ENCODE measurements at places on chromosomes 1 and 21.

- DNase-seq: no peak
These were observed 81.2 kb upstream of the F3 start for GRCh38 chr1:94622757-94623156.

- DNase-seq: no peak
These were observed 123.6 kb downstream of the TGFB2 start for GRCh38 chr1:218468711-218469110.

GRCh38 chr1:21594501-21594900 lies 74.7 kb downstream of the RAP1GAP start:
- DNase-seq: no peak

DNA sequence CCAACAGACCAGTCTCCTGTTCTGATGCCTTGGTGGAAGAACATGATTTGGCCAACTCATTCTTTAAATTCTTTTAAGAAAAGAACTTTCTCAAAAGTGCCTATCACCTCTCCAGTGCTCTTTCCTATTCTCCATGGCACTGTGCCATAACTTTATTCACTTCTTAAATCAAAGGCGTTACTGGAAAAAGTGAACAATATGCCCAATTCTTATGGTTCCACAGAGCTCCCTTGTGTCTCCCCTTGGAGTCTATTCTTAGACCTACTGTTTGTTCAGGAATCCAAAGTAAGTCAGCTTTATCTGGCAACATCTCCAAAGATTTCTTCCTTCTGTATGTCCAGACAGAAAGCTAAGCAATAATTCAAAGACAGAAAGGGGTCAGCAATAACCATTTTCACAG lies 111.9 kb upstream of the MAGI3 start:
- no peak for DNase-seq

- DNase-seq: no peak
These were observed 157.6 kb upstream of the SOD1 start for GRCh38 chr21:31501926-31502325.

GRCh38 chr1:28437264-28437923 lies 67.9 kb downstream of the PHACTR4 start:
- DNase-seq: no peak
